ENCODE measurements at places on chromosomes 2 and 18.

- DNase-seq, result no peak
Observed at GRCh38 chr18:2147476-2148230, 423.7 kb downstream of the METTL4 start.

- no peak for DNase-seq
Observed at GRCh38 chr2:158094487-158095092, 7.1 kb upstream of the UPP2 start.

- no peak for DNase-seq
Observed at GRCh38 chr2:182977463-182977862, 60.8 kb downstream of the NCKAP1 start.

- DNase-seq, result no peak
Observed at GRCh38 chr2:188028739-188029138, 262.9 kb upstream of the GULP1 start.

- DNase-seq, result no peak
Observed at GRCh38 chr18:66344227-66344626, 259.7 kb downstream of the CDH19 start.

DNA sequence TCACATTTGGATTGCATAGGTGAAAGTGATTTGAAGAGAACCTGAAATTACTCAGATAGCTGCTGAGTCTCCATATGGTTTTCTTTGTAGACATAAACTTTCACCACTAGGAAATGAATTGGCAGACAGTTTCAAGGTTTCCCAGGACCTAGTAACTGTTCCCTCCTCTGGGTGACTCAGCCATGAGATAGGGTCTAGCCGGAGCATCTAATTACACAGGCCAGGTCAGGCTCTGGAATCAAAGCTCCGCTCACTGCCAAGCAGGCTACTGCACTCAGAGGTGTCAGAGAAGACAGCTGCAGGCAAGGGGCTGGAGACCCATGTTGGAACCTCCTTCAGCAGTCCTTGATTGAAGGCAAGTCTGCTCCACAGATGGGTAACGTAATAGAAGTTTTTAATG lies 429.2 kb downstream of the TNS1 start:
- no peak for DNase-seq

DNA sequence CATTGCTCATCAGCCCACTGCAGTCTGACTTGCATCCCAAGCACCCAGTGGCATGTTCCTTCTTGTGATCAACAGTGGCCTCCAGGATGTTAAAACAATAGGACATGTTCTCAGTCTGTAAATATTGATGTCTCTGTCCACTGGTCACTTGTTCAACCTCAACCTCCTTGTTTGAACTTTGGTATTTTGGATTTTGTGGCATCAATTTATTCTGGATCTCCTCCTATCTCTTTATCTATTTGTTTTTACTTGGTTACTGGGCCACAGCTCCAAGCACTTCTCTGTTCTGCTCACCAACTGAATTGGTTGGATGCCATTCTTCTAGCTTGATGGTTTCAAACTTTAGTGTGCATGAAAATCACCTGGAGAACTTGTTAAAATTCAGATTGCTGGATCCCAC lies 1414.8 kb upstream of the CELF4 start:
- no peak for DNase-seq

- DNase-seq, result no peak
Observed at GRCh38 chr2:219207134-219207883, 727 bp downstream of the ZFAND2B start.

DNA sequence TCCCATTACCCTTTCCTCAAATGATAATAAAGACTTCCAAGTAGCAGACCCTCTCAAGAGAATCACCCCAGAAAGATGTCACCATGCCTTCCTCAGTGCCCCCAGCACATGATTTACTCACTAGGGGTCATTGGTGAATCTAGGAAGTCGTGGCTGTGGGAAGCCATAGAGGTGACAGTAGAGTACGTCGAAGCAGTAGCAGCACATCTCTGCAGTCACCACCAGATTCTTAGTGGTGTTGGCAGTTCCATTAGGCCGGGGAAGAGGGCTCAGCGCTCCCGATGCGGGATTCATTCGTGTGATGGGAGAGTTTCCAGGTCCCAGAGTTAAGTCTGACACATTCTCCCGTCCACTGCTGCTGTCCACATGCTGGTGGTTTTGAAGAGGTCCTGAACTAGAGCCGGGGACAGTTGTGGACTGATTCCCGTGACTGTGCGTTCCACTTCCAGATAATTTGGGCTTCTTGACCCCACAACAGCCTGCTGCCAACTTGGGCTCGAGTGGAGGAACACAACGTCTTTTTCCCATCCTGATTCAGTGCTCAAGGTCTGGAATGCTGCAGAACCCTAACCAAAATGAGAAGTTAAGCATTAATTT lies 12.0 kb downstream of the AMMECR1L start:
- no peak for DNase-seq

- DNase-seq, result no peak
Observed at GRCh38 chr2:165897726-165898125, 55.9 kb downstream of the TTC21B start.
